CD4-positive, alpha-beta T cell treated with Interleukin-1 beta for 1 hour (primary cell): ENCODE measurements at places on chromosomes 12 and 14.

DNA sequence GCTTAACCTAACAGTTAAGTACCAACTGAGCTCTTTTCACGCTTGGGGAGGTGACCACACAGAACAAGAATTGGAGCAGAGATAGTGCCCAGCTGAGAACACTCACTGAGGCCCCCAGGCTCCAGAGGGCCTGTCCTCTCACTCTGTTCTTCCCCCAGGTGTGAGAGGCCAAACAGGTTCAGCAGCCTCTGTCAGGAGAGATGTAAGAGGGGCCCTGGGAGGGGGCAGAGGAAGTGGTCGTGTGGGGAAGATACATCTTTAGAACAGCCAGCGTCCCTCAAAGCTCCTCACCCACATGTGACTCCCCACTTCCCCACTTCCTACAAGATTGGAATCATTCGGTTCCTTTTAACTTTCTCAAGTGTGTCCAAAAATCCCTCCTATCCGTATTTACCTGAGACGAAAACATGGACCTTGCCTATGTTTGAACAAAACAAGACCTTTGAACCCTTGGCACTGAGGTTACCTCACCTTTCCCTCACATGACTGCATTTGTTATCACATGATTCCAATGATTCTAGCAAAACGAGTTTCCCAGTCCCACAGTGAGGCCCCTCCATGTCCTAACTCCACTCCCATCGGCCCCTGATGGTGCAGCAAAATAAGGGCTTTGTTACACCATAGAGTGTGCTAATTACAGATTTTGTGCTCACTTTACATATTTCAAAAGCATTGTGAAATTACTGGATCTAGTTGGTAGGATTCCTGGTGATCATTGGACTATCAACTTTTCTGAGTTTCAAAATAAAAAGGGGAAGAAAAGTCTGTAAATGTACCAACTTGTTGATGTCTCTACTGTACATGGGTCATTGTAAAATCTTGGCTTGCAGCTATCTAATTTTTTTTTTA is 40.0 kb upstream of the PAPOLA start:
- no peak for DNase-seq

GRCh38 chr14:49766839-49767238 is 1.1 kb upstream of the KLHDC2 start:
- DNase-seq = no peak

GRCh38 chr12:39846304-39846703 is 226.7 kb upstream of the ABCD2 start:
- DNase-seq = no peak

- DNase-seq = no peak
Observed at GRCh38 chr12:44563486-44563885, 312.6 kb downstream of the NELL2 start.

DNA sequence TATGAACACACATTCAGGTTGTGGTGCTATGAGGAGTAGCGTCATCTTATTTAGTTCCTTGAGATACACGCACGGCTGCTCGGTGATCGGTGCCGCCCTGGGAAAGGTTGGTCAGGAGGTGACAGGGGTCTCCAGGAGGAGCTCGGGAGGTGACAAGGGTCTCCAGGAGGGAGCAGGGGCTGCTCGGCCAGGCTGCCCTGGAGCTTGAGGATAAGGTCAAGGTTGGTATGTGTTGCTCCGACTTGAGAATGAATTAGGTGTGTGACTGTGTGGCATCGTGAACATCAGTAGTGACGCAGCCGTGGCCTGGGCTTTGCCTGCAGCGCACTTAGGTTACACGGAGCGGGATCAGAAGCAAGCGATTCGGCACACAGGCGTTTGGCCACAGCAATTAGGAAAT is 36.2 kb downstream of the CCDC92 start:
- DNase-seq = no peak
